ENCODE measurements at places on chromosomes 13 and 19.

DNA sequence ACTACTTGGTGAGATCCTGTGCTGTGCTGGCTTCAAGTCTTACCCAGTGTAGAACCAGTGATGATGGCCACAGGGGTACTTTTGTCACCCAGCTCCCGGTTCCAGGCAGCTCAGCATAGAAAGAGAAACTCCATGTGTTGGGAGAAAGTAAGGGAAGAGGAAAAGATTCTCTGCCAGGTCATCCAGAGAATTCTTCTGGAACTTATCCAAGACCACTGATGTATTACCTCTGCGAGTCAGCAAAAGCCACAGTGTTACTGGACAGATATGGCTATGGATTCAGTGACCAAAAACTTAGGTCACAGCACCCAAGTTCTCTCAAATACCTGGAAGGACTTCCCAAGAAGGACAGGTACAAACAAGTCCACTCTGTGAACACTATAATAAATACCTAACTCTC, 399.5 kb upstream of the MIR17HG start:
- peak; percentile 5 for DNase-seq

GRCh38 chr19:29551774-29552173, 26.0 kb downstream of the VSTM2B start:
- no peak for DNase-seq

GRCh38 chr19:39852882-39853281, 6.7 kb upstream of the FBL start:
- DNase-seq = no peak

DNA sequence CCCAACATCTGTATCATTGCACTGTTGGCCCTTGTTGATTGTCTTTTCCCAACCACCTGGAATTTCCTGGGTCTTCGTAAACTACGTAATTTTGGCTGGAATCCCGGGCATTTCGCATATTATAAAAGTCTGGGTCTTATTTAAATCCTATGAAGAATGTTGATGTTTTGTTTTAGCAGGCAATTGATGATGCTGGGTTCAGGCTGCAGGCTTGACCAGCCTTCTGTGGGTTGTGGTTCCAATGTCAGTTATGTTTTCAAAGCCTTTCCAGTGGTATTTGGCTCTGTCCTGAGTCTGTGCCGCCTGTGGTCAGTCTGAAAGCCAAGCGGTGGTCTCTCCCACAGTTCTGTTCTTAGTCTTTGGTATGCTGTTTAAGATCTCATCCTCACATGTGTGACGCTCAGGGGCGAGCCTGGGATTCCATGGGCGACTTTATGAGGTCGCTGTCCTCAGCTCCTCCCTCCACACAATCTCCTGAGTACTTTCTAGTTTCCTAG, 12.4 kb downstream of the SLC35E1 start:
- DNase-seq = no peak

DNA sequence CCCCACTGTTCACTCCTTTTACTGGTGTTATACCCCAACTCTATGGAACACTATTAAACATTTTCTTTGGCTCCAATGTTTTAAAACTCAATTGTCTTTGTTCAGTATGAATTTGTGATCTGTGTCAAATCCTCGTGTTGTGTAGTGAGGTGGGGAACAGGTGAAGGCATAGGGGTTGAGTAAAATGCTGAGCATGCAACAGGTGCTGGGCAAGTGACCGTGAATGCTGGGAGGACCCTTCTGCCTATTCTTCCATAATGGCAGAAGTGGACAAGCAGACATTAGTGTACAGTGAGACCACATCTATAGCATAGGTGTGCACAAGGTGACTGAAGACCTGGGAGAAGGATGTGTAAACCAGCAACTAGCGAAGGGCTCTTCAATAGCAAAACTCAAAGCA, 1188.0 kb downstream of the UQCRFS1 start:
- no peak for DNase-seq

GRCh38 chr13:58823701-58824100, 1192.2 kb downstream of the PCDH17 start:
- DNase-seq = no peak

GRCh38 chr13:45537516-45537915, 72.8 kb downstream of the COG3 start:
- DNase-seq = peak; percentile 22
